ENCODE measurements at places on chromosomes 5 and 9. TPM values are rescaled to one million over a fixed set of nuclear protein-coding genes. Genes with fewer than 3 reads are reported as not detected.
A peak's percentile ranks its signal among the peaks of the same experiment; 100 is the strongest.

The TSLP gene
- not detected for total RNA-seq

The LHX3 gene
- not detected for total RNA-seq

The CENPP gene
- total RNA-seq = 2.5 TPM

The THBS4 gene
- total RNA-seq = 0.43 TPM

The IL5 gene
- total RNA-seq = not detected

The HMGCR gene
- 34.0 TPM for total RNA-seq

The ALDH1B1 gene
- 26.9 TPM for total RNA-seq

The IFNA14 gene
- not detected for total RNA-seq

The FBP2 gene
- total RNA-seq = not detected

The IL13 gene
- not detected for total RNA-seq

The IFNK gene
- not detected for total RNA-seq

The PCDHB10 gene
- total RNA-seq = 1.3 TPM

The TMC1 gene
- not detected for total RNA-seq

The CDC25C gene
- total RNA-seq = 5.9 TPM

The FOXD4 gene
- total RNA-seq = not detected

The NKD2 gene
- not detected for total RNA-seq

The POLR3G gene
- total RNA-seq = 8.8 TPM

The TAF11L12 gene
- total RNA-seq = not detected

The ITGA2 gene
- 24.3 TPM for total RNA-seq

The GPR151 gene
- total RNA-seq = not detected

The RHOBTB3 gene
- total RNA-seq = 214 TPM

The ANKRD18A gene
- total RNA-seq = not detected

GRCh38 chr5:174675916-174676315 is 48.5 kb upstream of the MSX2 start:
- DNase-seq = no peak

DNA sequence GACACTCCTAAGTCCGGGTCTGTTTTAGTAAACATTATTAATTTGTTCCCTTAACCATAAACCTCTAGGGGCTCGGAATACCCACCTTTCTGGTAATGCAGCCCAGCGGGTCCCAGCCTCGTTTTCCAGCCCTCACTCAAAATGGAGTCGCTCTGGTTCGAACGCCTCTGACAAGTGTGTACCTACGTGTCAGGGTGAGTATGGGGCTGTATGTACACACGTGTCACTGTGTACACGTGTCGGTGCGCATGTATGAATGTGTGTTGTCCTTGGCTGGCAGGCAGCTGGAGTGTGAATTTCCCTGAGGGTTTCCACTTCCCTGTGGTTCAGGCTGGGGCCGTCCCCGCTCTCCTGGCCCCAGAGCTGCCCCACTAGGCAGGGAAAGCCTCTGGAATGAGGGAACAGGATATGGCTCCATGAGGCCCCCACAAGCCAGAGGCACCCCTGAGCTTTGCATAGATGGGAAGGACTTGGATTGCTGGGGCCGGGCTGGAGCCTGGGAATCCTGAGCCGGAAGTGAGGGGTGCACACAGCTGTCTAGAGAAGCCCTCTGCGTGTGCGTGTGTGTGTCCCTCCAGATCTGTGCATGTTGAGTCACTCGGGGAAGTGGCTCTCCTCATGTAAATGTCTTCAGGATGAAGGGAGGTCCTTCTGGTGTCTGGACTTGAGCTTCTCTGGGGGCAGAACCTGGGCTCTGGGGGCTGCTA is 160.8 kb upstream of the IER5L start:
- DNase-seq = peak; percentile 57

- no peak for DNase-seq
Measured at GRCh38 chr5:143115381-143115780, 288.1 kb downstream of the NR3C1 start.

- peak; percentile 87 for DNase-seq
Measured at GRCh38 chr9:115034801-115035200, 83.2 kb downstream of the TNC start.

GRCh38 chr9:136587145-136587943 is 41.5 kb upstream of the NOTCH1 start:
- DNase-seq = peak; percentile 63

- DNase-seq = no peak
Measured at GRCh38 chr9:114081441-114082016, 3.4 kb upstream of the AMBP start.

DNA sequence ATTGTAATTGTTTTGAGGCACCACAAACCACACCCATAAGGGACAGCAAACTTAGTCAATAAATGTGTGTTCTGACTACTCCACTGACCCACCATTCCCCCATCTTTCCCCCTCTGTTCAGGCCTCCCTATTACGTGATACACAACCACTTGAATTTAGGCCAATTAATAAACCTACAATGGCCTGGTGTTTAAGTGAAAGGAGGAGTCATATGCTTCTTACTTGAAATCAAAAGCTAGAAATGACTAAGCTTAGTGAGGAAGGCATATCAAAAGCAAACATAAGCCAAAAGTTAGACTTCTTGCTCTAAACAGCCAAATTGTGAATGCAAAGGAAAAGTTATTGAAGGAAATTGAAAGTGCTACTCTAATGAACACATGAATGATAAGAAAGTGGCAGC is 14.6 kb downstream of the ZBTB43 start:
- DNase-seq = no peak

GRCh38 chr5:16169550-16169949 is 10.0 kb downstream of the MARCHF11 start:
- no peak for DNase-seq

- DNase-seq = peak; percentile 81
Measured at GRCh38 chr5:53151713-53152458, 42.3 kb upstream of the MOCS2 start.

DNA sequence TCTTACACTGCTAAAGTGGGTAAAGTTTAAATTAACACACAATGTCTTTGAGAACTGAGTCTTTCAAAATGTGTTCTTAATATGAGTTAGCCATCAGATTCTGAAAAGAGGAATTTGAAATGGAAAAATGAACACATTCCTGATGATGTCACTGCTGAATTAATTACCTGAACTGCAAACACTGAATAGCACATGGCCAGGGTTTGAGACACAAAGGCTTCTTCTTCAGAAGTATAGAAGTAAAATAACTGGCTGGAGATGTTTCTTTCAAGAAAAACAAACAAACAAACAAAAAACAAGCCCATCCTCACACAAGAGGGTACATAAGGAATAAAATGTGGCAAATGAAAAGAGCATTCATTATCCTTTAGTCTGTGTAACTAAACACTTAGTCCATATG is 7.1 kb downstream of the GLIS3 start:
- DNase-seq = peak; percentile 51

GRCh38 chr9:93533863-93534262 is 42.5 kb upstream of the PHF2 start:
- no peak for DNase-seq

- peak; percentile 7 for DNase-seq
Measured at GRCh38 chr9:97412626-97413385, 910 bp downstream of the TDRD7 start.

- no peak for DNase-seq
Measured at GRCh38 chr9:126777733-126778132, 27.1 kb upstream of the ZBTB43 start.

DNA sequence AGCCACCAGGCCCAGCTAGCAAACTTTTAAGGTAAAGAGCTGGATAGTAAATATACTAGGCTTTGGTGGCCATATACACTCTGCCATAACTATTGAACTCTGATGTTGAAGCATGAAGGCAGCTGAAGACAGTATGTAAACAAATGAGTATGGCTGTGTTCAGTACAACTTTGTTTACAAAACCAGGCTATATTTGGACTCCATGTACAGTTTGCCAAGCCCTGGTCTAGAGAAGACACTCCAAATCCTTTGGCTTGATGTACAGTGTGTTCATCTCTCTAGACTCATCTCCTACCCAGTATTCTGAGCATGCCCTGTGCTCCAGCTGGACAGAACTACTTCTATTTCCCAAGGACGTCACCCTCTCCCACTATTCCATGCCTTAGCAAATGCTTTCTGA is 54.3 kb upstream of the MEGF10 start:
- no peak for DNase-seq

DNA sequence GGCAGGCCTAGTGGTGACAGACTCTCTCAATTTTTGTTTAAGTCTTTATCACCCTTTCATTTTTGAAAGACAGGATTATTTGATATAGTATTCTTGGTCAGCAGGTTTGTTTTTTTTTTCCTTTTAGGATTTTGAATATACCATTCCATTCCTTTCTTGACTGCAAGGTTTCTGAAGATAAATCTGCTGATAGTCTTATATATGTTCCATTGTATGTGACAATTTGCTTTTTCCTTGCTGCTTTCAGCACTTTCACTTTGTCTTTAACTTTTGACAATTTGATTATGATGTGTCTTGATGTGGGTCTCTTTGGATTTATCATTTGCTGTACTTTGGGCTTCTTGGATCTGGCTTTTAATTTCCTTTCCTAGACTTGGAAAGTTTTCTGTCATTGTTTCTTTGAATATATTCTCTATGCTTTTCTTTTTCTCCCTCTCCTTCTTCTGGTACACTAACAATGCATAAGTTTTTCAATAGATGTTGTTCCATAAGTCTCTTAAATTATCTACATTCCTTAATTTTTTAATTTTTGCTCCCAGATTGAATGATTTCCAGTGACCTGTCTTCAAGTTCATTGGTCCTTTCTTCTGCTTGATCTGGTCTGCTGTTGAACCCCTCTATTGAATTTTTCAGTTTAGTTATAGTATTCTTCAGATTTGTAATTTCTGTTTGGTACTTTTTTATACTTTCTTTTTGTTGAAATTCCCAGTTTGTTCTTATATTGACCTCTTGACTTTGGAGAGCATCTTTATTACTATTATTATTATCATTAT is 14.6 kb upstream of the FBXW2 start:
- DNase-seq = no peak

DNA sequence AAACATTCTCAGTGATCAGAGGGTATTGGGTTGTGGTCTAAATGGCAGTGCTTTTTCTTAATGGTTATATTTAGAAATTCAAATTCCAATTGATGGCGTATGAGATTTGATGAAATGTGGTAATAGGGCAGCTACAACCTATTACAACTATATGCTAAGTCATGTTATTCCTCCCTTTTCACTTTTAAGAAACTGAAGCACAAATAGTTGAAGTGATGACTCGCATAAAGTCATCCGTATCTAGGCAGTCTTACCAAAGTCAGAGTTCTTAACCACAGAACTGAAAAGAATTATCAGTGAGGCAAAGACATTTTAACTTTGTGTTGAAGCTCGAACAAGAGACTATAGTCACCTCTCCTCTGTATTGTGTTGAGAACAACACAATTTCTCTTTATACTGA is 28.2 kb downstream of the C9orf152 start:
- peak; percentile 72 for DNase-seq

DNA sequence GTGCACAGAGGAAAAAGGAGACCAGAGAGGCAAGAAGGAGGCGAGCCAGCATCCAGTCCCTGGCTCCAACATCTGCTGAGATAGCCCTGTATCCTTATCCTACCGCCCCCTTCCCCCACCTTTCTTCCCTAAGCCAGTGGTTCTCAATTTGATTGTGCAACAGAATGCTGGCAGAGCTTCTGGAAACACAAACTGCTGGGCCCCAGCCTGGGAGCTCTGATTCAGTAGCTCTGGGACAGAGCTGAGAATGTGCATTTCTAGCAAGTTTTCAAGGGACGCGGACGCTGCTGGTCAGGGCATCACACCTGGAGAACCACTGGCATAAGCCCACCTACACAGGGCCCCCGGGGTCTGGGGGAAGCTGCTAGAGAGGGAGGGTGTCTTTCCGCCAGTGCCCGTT is 21.1 kb downstream of the AK8 start:
- peak; percentile 84 for DNase-seq

GRCh38 chr5:132961887-132962286 is 1.5 kb downstream of the AFF4 start:
- peak; percentile 88 for DNase-seq

- DNase-seq = no peak
Measured at GRCh38 chr5:10580531-10581423, 16.9 kb downstream of the ANKRD33B start.

DNA sequence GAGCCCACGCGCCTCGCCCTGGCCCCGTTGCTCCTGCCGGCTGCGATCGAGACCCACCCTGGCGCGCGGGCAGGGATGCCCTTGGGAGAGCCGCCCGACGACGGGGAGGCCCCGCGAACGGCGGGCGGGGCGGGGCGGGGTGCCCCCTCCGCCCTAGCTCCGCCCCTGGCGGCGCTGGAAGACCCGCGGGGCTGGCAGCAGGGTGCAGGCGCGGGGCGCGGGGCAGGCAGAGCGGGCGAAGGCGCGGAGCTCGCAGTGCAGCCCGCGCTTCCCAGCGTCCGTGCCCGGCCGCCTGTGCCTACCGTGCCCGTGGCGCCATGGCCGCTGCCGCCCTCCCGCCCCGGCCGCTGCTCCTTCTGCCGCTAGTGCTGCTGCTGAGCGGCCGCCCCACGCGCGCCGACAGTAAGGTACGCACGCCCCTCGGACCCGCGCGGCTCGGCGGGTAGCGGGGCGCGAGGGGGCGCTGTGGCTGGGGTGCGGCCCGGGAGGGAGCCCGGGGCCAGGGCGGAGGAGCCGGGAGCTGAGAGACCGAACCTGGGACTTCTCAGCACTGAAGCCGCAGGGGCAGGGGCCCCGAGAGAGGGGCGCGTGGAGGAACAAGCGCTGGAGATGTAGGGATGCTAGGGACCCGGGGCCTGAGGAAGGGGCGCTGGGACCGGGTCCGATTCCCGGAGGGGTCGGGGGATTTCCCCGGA is at the start of gene OLFML2A:
OLFML2A (plus strand) TSS at position 180 of the 695 bp plus-strand sequence; CDS start at position 318, 138 bp downstream.
- DNase-seq = peak; percentile 50

- DNase-seq = peak; percentile 88
Measured at GRCh38 chr9:107732781-107733522, 243.4 kb upstream of the KLF4 start.

GRCh38 chr5:132639706-132640130 is 18.3 kb upstream of the IL13 start:
- DNase-seq = no peak

- no peak for DNase-seq
Measured at GRCh38 chr9:1599961-1600360, 415.2 kb upstream of the SMARCA2 start.

DNA sequence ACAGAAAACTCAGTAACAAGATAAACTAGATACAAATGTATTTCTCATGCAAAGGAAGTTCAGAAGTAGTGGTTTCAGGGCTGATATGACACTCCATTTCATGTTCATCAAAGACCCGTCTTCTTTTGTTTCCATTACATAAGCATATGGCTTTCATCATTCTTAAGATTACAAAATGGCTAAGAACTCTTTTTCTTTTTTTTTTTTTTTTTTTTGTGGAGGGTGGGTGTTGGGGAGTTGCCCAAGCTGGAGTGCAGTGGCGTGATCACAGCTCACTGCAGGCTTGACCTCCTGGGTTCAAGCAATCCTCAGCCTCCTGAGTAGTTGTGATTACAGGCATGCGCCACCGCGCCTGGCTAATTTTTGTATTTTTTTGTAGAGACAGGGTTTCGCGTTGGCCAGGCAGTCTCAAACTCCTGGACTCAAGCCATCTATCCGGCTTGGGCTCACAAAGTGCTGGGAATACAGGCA is 22.0 kb upstream of the PTBP3 start:
- DNase-seq = no peak

GRCh38 chr5:92402956-92403702 is 1020.0 kb upstream of the ARRDC3 start:
- DNase-seq = no peak

- DNase-seq = no peak
Measured at GRCh38 chr5:127865273-127865672, 162.1 kb downstream of the CCDC192 start.

- DNase-seq = no peak
Measured at GRCh38 chr9:123119566-123119965, 86.1 kb downstream of the GPR21 start.
